A172 (cell line): ENCODE measurements at places on chromosomes 4 and X. TPM values are rescaled to one million over a fixed set of nuclear protein-coding genes. Genes with fewer than 3 reads are reported as not detected.

DNA sequence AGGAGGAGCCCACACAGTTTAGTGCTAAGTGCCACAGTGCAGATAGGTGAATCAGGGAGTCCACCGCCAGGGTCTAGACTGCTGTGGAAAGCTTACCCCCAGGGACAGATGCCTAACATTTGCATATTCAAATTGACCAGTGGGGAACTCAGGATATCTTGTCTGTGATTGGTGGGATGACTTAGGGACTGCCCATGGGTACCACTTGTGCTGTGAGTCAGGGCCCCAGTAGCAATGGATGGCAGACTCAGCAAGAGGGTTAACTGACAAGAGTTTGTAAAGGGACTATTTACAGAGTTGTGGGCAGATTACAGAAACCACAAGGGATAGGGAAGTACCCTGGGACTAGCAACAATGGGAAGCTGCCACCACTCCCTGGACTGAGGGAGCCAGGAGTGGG, 282.1 kb downstream of the BCOR start:
- peak; percentile 56 for DNase-seq

- no peak for DNase-seq
Measured at GRCh38 chr4:110107866-110108265, 90.5 kb downstream of the ELOVL6 start.

The PRRG1 gene
- 16.9 and 18.0 TPM in 2 replicates for total RNA-seq

DNA sequence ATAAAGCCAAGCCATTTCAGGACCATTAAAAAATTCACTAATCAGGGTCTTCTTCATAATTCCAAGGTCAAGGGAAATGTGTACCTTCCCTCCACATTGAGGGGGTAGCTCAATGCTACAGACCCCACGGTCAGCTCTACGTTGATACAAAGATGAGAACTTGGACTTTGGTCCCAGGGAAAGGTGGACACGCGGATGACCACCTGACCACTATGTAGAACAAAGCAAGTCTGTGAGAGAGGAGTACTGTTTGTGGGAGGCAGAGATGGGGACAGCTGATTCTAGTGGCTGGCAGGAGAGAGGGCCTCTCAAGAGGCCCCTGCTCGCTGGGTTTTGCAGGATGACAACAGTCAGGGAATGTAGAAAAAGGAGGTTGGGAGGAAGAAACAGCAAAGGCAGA, 58.0 kb downstream of the SLC2A9 start:
- no peak for DNase-seq

- DNase-seq: no peak
Measured at GRCh38 chr4:122784261-122784660, 42.4 kb upstream of the FGF2 start.
